ENCODE measurements at places on chromosomes 1 and 21.

DNA sequence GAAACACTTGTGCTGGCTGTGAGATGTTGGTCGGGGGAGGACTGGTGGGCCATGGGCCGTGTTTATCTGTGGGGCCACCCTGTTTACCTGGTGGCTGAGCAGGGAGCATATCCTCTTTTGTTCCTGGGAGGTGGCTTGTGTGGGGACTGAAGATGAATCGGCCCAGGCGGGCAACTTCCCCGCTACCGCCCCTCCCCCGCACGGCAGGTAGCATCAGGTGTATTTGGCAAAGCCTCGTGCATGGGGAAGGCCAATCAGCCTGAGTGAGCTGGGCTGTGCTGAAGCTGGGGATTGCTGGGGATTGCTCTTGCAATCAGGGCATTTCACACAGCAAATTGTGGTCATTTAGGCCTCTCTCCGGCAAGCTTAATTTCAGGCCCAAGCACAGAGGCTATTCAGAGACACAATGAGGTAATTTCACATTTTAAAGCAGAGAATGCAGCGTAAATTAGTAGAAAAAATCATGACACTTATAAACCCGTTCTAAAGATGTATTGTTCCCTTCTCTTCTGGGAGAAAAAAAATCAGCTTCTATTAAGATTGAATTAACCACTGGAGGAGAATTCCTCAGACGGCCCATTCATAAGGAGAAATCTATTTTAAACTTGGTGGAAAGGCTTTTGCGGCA is 197.7 kb upstream of the POU3F1 start:
- no peak for DNase-seq

- DNase-seq = no peak
Measured at GRCh38 chr1:213326281-213327016, 275.4 kb downstream of the RPS6KC1 start.

GRCh38 chr21:25994758-25995163 is 175.8 kb downstream of the APP start:
- no peak for DNase-seq

DNA sequence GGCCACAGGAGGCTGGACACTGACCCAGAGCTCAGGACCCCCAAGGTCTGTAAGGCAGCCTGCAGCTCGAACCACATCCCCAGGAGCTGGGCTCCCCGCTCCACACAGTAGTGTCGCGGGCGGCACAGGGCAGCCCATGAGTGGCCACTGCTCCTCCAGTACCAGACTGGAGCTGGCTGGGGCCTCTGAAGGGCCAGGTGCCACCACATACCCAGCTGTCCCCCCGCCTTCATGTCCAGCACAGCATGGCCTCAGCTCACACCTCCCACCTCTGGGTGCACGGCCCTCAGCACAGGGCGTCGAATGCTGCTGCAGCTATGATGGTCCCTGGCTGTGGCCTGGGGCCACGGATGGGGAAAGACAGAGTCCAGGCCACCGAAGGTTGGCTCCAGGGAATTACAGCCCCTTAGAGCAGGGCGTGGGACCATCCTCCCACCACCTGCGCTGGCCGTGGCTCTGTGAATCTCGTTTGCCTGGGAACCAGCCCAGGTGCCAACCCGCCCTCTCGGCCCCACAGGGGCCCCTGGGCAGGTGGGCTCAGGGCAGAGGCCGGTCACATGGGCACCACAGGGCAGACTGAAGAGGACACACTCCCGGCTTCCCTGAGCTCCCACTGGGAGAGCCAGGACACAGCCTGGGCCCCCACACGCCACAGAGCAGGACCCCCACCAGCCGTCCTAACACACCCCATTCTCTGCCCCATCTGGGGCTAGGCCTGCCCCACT is 2.1 kb upstream of the TNFRSF4 start:
- DNase-seq = no peak

DNA sequence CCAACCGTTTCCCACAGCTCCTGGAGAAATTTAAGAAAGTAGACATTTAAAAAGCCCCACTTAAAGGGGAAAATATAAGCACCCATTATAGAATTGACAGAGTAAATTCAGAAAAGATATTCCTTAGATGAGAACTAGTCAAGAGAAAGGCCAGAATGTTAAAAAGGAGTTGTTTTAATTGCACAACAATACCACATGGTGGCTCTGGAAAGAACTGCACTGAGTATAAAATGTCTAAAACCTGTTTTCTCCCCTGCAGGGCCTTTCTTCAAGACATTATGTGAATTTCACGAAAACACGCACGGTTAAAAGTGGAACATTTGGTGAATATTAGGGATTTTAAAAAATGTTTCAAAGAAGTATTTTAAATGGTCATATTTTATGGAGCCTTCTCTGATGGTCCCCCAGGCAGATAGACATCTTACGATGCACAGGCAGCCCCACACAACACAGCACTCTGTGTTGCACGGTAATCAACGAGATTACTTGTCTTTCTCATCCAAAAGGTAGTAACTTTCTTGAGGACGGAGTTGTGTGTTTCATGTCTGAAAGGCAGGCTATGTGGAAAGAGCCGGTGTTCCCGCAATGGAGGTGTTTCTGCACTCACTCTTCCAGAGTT is 101.9 kb downstream of the PRRX1 start:
- no peak for DNase-seq

DNA sequence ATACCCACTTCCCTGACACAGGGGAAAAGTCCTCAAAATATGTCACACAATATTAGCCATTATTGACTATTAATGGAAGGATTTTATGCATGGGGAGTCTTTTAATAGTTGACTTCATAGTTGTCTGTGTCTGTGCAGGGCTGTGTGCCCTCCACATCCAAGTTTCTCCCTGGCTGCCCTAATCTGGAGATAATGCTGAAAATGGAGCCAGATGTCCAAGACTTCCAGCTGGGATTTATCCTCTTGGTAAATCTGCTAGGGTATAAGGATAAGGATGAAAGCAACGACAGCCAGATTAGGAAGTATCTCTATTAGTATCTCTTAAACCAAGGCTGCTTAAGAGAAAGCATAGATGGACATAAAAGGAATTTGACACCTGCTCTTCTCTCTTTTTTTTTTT is 42.1 kb downstream of the CDK18 start:
- no peak for DNase-seq

Data from NK-92 treated with Interleukin-12 subunit alpha and Interleukin-12 subunit beta, amount 100 ng/mL, for 24 hours (cell line).